Uterus (tissue), 4 donors: ENCODE measurements at places on chromosomes 1 and 21. TPM values are rescaled to one million over a fixed set of nuclear protein-coding genes. Genes with fewer than 3 reads are reported as not detected.

DNA sequence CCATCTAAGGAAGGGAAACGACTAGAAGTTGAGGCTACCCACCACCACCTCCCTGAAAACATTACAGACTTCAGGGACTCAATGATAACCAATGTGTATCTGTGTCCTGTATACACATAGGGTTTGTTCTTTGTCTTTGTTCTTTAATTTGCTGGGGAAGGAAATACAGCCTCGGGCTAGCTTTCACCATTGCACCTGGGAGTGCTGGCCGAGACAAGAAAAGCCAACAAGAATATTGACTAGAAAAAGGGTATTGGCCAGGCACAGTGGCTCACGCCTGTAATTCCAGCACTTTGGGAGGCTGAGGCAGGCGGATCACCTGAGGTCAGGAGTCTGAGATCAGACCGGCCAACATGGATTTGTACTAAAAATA, 50.4 kb downstream of the MDM4 start:
- no peak for DNase-seq

GRCh38 chr1:25927521-25928265, 21.5 kb upstream of the STMN1 start:
- DNase-seq: no peak

DNA sequence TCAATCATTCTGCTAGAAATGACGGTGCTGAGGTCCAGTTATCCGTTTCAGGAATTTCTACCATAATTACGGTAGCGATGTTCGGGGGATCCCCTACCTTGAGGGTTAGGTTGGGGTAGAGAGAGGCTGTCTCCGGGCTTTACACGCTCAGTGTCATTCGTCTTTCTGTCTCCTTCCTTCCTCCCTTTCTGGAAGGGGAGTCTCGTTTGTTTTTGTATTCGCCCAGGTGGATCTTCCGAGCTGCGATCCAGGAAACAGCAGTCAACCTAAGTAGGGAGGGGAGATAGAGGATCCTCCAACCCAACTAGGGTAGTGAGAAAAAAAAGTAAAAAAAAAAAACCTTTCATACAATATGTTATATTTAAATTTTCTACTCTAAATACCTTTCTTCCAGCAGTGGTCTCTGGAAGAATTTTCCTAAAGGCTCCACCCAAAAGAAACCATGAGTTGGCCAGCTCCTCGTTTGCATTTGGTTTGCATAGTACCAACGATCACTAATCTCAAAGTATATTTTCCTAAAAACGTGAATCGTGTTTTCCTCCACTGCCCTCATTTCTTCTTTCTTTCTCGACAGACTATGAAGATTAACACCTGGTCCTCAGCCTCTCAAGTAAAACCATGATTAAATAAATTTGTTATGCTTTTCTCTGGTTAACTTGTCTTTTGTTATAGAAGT, 611 bp upstream of the PIK3C2B start:
- no peak for DNase-seq

SLC1A7 gene
- total RNA-seq: 0.24 TPM
